ENCODE measurements at places on chromosomes 6 and 20.
A peak's percentile ranks its signal among the peaks of the same experiment; 100 is the strongest.

DNA sequence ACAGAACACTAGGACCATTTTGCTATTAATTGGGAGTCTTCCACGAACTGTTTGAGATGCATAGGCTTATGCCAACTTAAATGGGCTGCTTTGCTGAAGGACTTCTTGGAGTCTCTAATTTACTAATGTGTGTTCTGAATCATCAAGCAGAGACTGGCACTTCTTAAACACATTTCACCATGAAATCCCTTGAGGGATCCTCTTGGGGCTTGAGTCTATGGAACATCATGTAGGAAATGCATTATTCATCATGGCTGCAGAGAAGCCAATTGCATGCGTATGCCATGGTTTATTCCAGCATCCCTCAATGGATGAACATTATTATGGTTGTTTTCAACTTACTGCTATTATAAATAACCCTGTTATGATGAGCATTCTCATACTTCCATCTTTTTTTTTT lies 73.4 kb downstream of the FGD2 start:
- DNase-seq = no peak

DNA sequence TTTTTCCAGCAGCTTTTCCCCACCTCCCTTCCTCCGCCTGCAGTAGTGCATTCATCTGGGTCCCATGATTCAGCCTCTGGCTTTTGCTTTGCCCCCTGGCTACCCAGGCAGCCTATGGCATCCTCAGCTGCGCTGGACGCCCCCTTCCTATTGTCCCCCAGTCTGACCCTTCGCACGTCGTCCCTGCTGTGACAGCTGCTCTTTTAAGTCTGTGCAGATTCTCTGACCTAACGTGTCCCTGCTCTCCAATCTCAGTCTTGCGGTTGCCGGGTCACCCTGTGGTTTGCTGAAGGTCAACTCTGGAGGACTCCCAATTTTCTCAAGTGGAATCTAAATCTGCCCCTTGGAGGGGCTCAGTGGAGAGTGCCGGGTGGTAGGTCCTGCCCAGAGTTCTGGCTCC lies 294.3 kb downstream of the CDC5L start:
- DNase-seq = no peak

- DNase-seq = no peak
These were observed 204.0 kb upstream of the MOCS1 start for GRCh38 chr6:40138273-40138720.

DNA sequence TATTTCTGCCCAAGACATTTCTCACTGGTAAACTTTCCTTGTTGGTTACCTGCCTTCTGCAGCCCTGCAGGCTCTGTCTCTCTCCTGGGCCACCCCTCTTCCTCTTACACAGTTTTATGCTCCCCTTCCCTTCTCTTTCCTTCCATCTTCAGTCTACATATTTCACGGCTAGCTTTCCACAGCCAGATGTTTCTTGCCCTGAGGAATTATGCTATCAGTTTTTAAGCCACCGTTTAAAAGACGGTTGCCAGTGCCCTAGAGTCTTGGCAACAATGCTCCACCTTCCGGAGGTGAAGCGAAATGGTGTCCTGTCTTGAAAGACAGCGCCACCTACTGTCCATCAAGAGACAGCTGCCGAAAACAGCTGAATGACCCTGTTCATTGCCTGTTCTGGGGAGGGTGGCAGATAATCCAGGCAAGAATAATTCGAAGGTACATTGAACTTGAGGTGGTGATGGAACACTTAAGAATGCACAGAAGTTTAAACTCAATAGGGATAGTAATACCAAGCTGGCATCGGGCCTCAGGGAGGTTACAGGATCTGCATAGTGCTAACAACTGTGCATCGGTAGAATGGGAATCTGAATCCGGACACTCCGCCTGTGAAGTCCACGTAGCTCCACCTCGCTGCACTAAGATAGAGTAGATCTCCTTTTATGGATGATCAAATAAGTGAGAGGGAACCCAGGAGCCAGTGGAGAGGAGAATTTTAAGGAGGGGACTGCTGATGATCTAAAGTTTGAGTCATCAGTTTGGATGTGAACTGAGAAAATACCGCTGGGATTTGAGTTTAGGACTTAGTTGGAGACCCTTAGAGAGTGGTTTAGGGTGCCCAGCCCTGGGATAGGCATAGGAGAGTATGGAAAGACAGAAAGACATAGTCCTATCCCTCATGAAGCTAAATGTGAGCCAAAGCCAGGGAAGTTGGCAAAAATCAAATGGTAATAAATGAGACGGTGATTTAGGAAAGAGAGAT lies 4.8 kb upstream of the TRIM40 start:
- peak; percentile 26 for DNase-seq

- DNase-seq = no peak
These were observed 14.3 kb downstream of the SLA2 start for GRCh38 chr20:36631646-36632045.

DNA sequence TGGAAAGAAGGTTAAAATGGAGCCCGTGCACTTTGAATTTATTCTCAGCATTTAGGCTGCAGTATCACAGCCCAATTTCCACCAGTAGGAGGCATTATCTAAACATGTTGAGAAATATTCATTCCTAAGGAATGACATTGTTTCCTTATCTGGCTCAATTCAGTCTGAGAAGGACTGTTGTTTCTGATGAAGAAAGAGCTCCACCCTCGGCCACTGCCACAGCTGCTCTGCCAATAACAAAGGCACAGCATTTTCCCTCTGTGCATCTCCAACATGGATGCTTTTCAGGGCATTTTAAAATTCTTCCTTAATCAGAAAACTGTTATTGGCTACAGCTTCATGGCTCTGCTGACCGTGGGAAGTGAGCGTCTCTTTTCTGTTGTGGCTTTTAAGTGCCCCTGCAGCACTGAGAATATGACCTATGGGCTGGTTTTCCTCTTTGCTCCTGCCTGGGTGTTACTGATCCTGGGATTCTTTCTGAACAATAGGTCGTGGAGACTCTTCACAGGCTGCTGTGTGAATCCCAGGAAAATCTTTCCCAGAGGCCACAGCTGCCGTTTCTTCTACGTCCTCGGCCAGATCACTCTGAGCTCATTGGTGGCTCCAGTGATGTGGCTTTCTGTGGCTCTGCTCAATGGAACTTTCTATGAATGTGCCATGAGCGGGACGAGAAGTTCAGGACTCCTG lies at the start of gene CALHM5:
TSS of gene CALHM5 (plus strand) at position 216 of the 687 bp plus-strand sequence. CDS start at position 274, 58 bp downstream.
- no peak for DNase-seq

DNA sequence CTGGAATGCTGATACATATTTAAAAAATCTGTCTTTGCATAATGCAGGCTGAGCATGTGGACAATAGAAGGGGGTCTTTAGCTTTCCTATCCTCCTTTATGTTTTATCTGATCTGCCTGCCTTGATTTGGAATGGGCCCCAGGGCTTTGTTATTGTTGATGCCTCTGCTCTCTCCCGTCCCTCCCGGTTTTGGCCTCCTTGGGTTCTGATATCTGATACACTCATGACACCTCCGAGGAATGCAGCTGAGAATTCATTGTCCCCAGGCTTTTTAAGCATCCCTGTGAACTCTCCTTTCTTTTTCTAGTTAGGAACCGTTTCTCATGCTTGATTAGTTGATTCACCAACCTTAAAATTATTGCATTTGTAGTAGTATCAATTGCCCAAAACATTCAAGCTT lies 185.5 kb upstream of the RALGAPA2 start:
- no peak for DNase-seq

DNA sequence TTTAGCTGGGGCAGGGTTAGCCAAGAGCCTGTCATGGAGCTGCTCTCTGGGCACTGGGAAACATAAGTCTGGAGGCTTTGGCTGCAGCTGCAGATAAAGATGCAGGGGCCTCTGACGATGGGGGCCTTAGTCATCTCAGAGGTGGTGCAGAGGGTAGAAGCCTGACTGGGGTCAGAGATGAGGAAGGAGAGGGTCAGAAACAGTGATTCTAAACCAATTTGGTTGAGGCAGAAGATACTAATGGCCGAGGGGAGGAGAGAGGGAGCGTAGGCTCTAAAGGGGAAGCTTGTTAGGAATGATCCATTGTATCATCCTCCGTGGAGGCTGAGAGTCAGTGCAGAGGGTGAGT lies 33.8 kb downstream of the PLEKHG1 start:
- no peak for DNase-seq

DNA sequence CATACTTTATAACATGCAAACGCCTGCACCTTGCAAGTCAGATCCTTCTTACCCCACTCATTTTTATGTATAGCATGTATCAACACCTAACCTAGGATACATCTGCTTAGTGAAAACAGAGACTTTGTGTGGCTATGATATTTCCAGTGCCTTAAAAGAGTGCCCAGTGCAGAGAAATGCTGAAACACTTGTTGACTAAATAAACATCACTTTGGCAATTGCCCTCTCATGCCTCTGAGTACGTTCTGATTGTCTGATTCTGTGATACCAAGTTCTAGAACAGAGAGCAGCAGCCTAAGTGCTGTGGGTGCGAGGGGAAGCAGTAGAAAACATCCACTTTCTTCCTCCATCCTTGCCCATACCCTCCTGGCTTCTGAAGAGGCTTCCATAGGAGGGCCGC lies 13.6 kb downstream of the PLEKHG1 start:
- no peak for DNase-seq

- DNase-seq = no peak
These were observed 140.4 kb downstream of the IMPG1 start for GRCh38 chr6:75932067-75932466.

DNA sequence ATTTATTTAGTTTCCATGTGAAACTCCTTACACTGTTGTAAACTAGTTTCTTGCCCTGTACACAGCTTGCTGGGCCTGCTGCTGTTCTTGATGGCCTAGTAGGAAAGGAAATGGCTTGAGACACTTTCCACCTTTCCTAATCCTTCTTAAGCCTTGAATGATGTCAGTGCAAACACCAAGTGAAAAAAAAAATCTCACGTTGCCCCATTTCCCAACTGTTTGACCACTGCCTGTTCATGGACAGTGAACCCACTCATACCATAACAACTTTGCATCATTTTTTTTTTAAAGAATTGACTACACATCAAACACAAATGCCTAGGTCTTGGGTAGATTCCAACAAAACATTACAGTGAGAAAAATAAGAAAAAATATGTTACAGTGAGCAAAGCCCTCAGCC lies 653.6 kb upstream of the FLRT3 start:
- DNase-seq = no peak

DNA sequence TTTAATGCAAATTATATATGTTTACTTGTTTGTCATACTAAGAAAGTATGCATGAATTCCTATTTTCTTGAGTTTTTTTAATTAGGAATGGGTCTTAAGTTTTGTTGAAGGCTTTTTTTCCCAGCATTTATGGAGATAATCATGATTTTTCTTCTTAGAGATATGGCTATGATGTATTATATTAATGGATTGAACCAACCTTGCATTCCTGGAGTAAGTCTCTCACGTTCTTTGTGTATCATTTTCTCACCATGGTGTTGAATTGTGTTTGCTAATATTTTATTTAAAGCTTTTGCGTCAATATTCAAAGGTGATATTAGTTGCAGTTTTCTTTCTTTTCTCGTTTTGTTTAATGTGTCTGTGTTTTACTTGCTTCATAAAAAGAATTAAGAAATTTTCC lies 48.4 kb upstream of the SLC35D3 start:
- DNase-seq = no peak

- DNase-seq = peak; percentile 79
These were observed 35.2 kb upstream of the HLA-G start for GRCh38 chr6:29792123-29793035.

GRCh38 chr6:28862077-28862476 lies 61.7 kb downstream of the TRIM27 start:
- DNase-seq = no peak

DNA sequence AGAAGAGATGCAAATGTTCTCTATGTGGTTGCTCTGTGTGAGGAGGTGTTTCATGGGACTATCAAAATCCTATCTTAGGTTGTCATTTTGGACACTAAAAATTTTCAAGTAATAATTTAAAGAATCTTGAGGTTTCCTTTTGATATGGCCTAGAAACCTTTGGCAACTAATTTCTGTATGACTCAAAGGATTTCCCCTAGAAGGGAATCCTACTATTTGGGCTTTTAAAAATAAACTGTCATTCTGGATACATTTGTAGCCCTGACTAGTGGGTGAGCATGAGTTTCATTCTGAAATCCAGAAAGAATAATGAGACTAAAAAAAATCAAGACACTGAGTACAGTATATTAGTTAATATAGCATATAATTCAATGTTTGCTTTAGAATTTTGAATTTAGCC lies 25.5 kb upstream of the RAB23 start:
- DNase-seq = no peak

DNA sequence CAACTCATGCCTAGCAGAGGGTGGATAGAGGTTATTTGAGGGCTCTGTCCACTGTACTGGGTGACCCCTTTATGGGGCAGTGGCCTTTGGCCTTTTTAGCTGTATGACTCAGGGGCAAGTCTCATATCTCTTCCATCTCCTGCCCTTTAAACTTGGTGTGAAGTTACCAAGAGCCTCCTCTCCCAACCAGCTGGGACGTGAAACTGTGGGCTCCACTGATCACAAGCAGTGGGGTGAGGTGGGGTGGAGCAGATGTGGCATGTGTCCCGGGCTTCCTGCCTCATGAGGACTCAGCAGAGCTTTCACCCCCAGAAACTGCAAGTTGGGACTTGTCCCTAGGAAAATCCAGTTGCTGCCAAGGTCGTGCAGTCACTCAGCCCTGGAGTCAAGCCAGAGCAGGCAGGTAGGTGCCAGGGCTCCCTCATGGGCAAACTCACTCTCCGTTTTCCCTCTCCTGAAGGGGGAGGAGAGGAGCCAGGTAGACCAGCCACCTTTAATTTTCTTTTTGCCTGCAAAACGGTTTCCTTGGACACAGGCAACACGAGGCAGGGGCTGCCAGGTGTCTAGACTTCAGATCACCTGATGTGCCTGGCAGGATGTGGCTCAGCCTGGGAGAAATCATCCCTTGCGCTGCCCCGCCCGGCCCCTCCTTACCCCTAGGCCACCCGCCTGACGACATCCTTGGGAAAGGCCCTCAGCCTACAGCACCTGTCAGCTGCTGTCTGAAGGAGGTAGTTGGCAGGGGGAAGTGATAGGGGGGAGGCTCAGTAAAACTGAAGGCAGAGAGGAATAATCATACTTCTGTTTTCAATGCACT lies 4.0 kb downstream of the CDKN1A start:
- no peak for DNase-seq

- DNase-seq = peak; percentile 1
These were observed 804 bp downstream of the C6orf141 start for GRCh38 chr6:49551078-49551865.

- no peak for DNase-seq
These were observed 180.0 kb downstream of the HS3ST5 start for GRCh38 chr6:114162691-114163347.

- no peak for DNase-seq
These were observed 147.3 kb upstream of the SSTR4 start for GRCh38 chr20:22887796-22888195.

- DNase-seq = no peak
These were observed 158.5 kb upstream of the ADGRB3 start for GRCh38 chr6:68476611-68477010.

Data from activated naive CD4-positive, alpha-beta T cell (primary cell).